ENCODE measurements at places on chromosomes 3 and 15.

DNA sequence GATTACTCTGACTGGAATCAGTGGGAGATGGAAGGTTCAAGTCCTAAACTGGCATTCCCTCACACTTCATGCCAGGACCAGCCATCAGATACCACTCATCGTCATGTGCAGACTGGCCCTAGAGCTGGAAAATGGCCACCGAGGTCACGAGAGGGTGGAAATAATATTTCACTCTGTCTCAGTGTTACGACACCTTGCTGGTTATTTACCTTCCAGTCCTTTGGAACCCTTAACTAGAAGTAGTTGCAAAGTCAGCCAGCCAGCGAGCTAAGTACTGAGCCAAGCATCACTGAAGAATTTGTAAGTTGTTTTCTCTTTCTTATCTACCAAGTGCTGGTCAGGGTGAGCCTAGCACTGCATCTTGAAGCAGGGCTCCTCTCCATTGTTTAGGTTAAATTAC lies 309.9 kb upstream of the RASGRP1 start:
- DNase-seq = no peak

GRCh38 chr3:155001289-155002010 lies 78.7 kb upstream of the MME start:
- DNase-seq = no peak

GRCh38 chr3:138256022-138256421 lies 68.9 kb downstream of the ARMC8 start:
- DNase-seq = no peak

- DNase-seq = no peak
Observed at GRCh38 chr3:87218560-87218959, 8.5 kb upstream of the CHMP2B start.

- DNase-seq = no peak
Observed at GRCh38 chr3:13746385-13746784, 133.5 kb downstream of the WNT7A start.

- no peak for DNase-seq
Observed at GRCh38 chr3:195073866-195074860, 196.8 kb downstream of the XXYLT1 start.

GRCh38 chr3:147654827-147655226 lies 245.7 kb downstream of the ZIC1 start:
- no peak for DNase-seq

GRCh38 chr15:76196269-76197231 lies 114.7 kb downstream of the ETFA start:
- no peak for DNase-seq

GRCh38 chr3:124059580-124059979 lies 67.7 kb upstream of the ROPN1 start:
- no peak for DNase-seq

DNA sequence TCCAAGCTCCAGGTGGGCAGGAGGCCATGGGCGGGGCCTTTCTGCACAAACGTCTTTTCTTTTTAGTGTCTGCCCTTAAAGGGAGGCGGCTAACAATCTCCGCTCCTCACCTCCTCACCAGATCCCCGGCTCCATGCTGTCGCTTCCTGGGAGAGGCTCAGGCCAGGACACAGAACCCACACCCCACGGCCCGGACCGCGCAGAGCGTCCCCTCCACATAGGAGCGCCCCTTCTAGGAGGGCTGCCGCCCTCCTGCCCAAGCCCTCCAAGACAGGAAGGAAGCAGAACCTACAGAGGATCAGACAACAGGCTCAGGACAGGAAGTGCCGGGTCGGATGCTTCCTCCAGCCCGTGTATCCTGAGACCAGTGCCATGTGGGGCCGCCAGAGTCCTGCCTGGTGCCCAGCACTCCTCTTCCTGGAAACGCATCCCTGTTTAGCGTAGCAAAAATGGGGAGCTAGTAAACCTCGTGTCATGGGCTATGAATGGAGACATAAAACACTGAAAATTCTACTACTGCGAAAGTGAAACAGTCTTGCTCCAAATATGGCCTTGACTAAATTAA lies 83.2 kb upstream of the ATP10A start:
- no peak for DNase-seq

DNA sequence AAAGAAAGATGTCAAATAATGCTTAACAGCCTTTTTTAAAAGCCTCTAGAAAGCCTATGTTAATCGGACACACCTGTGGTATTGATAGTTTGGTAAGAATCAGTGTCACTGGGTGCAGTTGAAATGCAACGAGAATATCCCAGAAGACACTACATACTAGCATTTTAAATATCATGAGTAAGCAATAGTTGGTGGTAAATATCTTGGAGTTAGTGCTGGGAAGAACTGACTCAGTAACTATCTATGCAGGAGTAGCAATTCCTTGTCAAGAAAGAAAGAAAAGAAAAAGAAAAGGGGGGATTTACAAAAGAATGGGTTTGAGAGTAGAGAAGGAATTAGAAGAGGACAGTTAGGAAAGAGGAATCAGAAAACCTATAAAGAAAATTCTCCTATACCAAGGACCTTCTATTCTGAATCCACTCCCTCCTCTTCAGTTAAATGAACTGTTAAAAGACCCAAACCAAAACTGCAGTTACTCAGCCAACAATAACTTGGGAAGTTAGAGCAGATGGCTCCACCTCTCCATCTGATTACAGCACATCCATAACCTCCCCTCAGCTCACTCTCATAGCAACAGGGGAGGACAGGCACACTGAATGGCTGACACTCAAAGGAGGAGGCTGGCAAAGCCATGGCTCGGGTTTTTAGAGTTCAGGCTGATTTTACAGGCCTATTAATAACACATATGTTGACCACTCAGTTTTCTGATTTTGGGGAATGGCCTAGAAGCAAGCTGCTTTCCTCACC lies 207.6 kb upstream of the MDFIC2 start:
- no peak for DNase-seq

DNA sequence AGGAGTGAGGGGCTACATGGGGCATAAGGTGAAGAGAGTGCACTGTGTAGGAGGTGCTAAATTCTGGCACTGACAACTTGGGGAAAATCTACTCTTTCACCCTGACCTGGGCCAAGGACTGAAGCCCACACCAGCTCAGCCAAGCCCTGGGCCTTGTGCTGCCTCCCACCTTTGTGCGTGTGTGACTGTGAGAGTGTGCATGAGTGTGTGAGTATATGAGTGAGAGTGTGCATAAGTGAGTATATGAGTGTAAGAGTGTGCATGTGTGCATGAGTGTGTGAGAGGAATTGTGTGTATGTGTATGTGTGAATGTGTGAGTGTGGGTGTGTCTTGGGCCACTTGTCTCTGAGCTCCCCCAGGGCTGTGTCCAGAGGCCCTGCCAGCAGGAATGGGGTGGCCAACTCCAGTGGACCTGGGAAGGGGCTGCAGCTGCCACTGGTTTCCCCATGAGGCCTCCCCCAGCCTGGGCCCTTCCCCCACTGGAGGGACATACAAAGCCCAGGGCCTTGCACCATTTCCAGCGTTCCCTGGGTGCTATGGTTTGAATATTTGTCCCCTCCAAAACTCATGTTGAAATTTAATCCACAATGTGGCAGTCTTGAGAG lies 15.2 kb downstream of the C3orf22 start:
- DNase-seq = no peak

- DNase-seq = no peak
Observed at GRCh38 chr3:57757642-57758297, 1.7 kb downstream of the SLMAP start.

- DNase-seq = peak; percentile 65
Observed at GRCh38 chr15:86611417-86612040, 531.9 kb downstream of the AGBL1 start.

- peak; percentile 60 for DNase-seq
Observed at GRCh38 chr3:30688776-30689641, 82.6 kb downstream of the TGFBR2 start.

GRCh38 chr3:45406772-45407171 lies 18.4 kb downstream of the LARS2 start:
- no peak for DNase-seq

GRCh38 chr3:127497676-127498075 lies 92.9 kb downstream of the TPRA1 start:
- DNase-seq = no peak

DNA sequence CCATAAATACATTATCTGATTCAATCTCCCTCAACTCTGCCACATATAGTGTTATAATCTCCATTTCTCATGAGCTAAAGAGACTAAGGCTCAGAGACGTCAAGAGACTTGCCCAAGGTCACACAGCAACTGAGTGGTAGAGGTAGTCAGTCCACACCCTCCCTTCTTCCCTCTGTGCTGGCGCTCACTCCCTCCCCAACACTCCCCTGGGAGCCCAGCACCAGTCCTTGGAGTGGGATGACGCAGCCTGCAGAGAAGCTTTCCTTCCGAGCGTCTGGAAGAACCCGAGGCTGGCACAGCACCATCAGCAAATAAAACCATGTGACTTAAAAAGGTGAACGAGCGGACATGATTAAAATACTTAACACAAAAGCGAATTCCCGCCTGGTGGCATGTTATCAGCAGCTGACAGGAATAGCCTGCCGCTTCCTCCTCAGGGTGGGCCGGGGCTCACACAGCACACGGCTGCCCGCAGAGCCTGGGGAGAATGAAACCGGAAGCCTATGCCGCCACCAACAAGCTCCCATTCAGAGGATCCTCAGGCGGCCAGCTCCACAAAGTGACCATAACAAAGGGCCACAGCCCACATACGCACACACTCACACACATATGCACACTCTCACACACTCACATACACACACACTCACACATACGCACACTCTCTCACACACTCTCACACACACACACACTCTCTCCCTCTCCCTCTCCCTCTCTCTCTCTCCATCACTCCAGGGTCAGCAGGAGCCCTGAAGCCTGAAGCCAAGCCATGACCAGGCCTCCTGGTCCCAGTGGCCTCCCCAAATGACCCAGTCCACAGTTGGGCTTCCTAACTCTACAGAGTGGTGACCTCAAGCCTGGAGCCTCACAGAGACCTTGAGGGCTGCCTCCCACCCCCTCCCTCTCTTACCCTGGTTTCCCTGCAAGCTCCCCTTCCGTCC lies 120.5 kb downstream of the XXYLT1 start:
- DNase-seq = peak; percentile 23

GRCh38 chr3:181609030-181609767 lies 102.5 kb upstream of the SOX2 start:
- DNase-seq = no peak

- DNase-seq = no peak
Observed at GRCh38 chr3:99579246-99579645, 59.1 kb upstream of the COL8A1 start.

DNA sequence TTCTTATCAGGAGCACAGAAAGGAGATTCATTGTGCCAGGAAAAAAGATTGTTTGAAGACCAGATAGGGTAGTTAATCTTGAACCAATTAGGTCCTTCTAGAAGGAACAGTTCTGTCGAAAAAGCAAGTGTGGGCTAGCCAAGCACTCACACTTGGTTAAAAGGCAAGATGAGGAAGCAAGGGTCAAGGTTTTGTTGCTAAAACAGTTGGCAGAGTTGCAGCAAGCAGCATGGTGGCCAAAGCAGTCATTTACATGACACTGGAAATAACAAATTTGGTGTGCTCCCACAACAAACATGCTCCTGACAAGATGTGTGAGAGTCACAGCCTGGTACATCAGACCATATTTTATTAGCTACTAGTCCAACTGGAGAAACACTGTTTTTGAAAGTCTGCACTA lies 228.0 kb upstream of the CFAP20DC start:
- no peak for DNase-seq

- DNase-seq = no peak
Observed at GRCh38 chr3:45654397-45654944, 34.7 kb upstream of the SACM1L start.

GRCh38 chr15:82044373-82045178 lies 1.2 kb downstream of the MEX3B start:
- DNase-seq = peak; percentile 31

DNA sequence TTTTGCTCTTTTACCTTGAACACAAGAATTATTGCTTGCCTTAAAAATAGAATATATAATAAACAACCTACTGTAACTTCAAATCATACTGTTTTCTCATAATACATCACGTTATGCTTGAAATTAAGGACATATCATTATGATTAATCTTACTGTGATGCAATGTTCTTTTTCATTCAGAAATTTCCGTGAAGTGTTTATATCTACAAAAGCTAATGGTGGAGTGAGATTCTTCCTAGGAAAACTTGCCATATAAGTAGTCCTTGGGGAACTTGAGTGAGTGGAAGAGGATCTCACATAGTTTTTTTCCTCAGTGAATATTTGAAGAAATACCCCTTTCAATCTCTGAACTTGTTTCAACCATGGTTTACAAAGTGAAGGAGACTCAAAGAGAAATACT lies 498.7 kb upstream of the CBLB start:
- DNase-seq = no peak

DNA sequence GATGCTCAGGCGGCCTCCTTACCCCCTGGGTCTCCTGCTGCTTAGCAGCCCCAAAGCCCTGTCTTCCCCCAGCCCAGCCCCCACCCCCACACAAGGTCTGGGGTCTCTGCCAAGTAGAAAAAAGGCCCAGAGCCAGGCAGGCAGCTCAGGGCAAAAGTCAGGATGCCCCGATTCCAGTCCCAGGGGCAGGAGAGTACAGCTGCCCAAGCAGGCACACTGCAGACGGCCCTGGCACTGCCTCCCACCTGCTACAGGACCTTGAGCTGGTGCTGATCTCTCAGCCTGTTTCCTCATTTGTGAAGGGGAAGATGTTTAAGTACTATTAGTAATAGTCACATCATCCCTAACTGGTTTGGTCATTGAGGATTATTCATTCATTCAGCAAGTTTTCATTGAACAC lies 12.6 kb downstream of the TMEM43 start:
- no peak for DNase-seq

GRCh38 chr3:150783316-150783715 lies 20.3 kb upstream of the SIAH2 start:
- no peak for DNase-seq

- DNase-seq = no peak
Observed at GRCh38 chr15:61444585-61444984, 215.5 kb upstream of the RORA start.

DNA sequence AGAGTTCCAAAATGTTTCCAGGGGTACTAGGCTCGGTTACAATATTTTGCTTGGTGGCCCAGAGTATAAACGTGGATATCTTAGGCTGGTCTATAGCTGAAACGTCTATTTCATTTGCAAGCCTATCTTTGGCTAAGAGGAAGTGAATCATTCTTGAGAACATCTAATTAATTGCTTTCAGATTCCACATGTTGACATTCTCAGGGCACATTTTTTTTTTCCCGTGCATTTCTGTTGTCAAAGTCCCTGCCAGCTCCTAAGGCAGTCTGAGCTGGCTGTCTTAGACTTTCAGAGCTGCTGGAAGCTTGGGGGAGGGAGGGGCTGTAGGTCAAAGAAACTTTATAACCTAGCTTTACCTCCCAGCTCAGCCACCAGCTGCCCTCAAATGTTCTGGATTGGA lies 23.2 kb upstream of the LAMP3 start:
- no peak for DNase-seq

- DNase-seq = no peak
Observed at GRCh38 chr3:79314544-79314943, 453.3 kb downstream of the ROBO1 start.

GRCh38 chr3:150106740-150107428 lies 136.2 kb upstream of the PFN2 start:
- DNase-seq = no peak

GRCh38 chr3:57646723-57647122 lies 46.2 kb downstream of the DENND6A start:
- no peak for DNase-seq
